ENCODE measurements at places on chromosomes 2 and 18.

DNA sequence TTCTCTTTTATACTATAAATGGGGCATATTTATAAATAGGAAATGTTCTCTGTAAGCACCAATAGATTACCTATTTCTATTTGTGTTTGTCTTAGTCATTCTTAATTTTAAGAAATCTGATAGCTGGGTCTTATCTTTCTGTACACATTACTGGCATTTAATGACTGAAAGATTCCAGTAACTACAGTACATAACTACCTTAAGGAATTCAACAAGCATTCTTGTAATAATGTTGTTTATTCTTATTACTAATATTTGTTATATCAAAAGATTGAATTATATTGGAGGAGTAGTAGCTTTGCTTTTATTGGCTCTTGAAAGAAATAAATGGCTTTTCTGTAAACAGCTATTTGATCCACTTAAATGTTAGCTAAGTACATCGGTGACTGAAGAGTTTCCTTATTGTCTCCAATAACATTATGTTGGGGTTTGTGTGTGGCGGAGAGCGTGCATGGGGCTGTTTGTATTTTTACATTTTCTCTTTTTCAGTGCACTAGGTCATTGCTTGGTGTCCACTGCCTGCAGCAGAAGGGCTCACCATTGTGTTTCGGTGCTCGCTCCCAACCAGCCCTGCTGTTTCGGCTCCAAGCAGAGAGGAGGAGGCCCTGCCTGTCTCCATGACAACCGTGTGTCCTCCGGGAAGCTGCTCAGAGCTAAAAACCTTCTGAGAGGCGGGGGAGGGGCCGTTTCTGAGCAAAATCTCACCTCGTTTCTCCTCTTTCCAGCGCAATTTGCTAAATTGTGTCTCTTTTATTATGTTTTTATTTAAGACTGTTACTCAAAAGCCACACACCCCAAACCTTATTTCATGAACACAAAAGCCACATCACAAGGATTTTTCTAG, 112.5 kb upstream of the SLC38A11 start:
- DNase-seq, result no peak

DNA sequence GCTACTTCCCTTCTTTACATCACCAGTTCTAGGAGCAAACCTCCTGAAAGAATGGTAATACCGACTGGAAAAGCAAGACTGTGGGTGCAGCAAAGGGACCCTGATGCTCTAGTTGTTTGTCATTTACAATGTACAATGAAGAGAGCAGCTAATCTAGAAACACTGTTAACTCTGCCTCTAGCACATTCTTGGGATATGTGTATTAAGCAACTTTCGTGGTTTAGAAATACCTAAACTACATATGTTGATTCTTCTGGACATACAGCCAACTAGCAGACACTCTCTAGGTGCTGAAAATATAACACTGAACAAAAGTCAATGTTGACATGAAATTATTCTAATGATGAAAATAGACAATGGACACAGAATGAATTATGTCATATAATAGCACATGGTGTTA, 440.3 kb upstream of the MC4R start:
- DNase-seq, result no peak

DNA sequence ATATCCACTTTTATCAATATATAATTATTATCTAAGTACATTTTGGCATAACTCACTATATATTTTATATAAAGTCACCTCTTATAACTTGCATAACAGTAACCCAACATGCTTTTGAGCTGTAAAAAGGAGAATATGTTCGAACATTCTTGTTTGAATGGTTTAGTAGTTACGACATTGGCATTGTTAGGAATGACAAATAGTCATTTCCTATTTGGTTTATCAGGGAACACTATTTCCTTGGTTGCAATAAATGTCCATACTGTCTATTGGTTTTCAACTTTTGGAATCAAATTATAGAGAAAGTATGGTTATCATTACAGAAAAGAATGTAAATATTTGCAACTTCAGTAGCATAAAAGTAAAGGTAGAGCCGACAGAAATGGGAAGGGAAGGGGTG, 124.1 kb downstream of the PARD3B start:
- DNase-seq, result no peak

GRCh38 chr2:233468047-233468740, 98.4 kb downstream of the USP40 start:
- no peak for DNase-seq

DNA sequence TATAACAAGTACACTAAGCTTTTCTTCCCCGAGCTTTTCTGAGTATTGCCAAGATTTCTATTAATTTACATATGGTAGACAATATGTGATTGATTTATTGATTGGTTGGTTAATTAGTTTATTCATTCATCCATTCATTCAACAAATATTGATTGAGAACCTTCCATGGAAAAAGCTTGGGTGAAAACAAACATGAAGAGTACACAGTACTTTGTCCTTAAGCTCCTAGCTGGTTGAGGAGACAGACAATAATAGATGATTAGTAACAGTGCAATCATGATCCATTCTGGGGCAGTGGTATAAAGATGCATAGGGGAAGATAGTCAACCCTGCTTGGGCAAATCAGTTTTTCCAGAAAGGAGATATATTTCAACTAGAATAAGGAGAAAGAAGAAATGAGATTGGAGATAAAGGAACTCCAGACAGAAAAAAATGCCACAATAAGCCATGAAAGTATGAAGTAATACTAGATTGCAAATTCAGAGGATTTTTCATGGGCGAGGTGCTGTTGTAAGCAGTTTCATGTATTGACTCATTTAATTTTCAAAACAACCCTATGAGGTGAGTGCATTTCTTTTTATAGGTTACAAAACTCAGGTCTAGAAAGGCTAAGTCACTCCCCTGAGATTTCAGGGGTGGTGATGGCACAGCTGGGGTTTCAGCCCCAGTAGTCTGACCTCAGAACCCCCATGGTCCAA, 129.5 kb downstream of the RND3 start:
- no peak for DNase-seq

DNA sequence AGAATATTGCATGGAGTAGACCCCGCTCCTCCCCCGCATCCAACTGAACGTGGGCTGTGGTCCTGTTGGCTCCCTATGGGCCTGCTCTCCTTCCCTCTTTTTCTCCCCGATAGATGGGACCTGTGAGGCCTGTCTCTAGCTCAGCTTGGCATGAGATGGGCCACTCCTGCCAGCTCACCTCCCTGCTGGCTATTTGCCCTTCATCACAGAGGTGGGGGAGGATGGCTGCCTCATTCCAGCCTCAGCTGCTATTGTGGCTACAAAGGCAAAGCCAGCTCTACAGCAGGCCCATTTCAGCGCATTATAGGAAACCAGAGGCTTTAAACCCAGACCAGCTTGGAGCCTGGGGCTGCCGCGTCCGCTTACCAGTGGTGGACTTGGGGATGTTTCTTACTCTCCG, 313.9 kb downstream of the GBX2 start:
- DNase-seq, result no peak

- DNase-seq, result no peak
Observed at GRCh38 chr18:55220523-55220922, 261.3 kb upstream of the CCDC68 start.

GRCh38 chr2:223101340-223102039, 49.5 kb downstream of the KCNE4 start:
- DNase-seq, result no peak

- DNase-seq, result no peak
Observed at GRCh38 chr2:239881561-239882320, 143.4 kb downstream of the NDUFA10 start.

DNA sequence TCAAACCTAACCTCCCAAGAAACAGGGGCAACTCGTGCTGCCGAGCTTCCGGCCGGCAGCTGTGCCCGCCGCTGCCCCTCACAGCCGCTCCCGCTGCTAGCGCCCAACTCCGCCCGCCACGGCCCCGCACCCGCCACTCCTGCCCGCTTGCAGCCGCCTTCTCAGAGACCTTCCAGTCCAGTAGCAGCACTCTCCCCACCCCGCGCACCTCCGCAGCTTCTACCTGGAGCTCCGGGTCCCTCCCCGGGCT, 722 bp upstream of the C2orf15 start:
- no peak for DNase-seq

- DNase-seq, result no peak
Observed at GRCh38 chr2:18791172-18791797, 201.9 kb upstream of the NT5C1B start.

GRCh38 chr18:49061239-49061990, 110.7 kb upstream of the SMAD7 start:
- no peak for DNase-seq

DNA sequence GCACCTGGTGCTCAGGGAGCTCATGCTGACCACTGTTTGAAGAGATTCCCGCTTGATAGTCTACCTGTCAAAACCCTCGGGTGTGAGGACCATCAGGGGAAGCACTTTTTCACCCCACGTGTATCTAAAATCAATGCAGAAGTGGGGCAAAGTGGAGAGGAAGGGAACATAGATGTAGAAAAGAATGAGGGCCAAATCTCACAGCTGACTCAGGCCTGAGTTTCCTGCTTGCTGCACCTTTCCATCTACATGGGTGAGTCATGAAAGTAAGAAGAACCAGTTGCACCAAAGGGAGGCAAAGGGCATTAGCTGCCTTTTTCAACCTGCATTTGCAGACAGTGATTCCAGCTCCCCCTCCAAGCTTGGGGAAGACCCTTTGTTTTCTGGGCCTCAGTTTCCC, 100.2 kb upstream of the MYCN start:
- DNase-seq, result no peak

- no peak for DNase-seq
Observed at GRCh38 chr2:176936410-176936809, 276.2 kb upstream of the HNRNPA3 start.

DNA sequence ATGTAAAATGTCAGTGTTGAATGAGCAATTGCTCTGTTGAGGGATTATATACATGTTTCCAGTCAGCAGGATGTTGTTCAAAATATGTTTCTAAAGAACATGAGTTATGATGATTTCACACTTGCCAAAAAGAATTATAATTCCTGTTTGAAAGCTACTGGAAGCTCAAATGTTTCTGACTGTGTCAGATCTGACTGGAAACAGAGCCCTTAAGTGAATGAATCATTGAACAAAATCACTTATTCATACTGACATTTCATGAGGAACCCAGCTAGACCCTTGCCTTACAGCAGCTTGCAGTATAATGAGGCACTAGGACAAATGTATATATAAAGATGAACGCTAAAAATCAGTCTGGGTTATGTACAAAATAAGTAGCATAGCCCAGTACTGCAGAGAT, 35.4 kb upstream of the ITGAV start:
- DNase-seq, result no peak

- no peak for DNase-seq
Observed at GRCh38 chr2:232104076-232104646, 142.6 kb downstream of the DIS3L2 start.

- no peak for DNase-seq
Observed at GRCh38 chr2:38016219-38016618, 59.7 kb downstream of the CYP1B1 start.

All from activated naive CD4-positive, alpha-beta T cell treated with anti-CD3 and anti-CD28 coated beads, Interleukin-2, amount 50 U/mL, for 16 hours (primary cell).